D341Med (cell line): ENCODE measurements at places on chromosomes 5 and 9.

- no peak for DNase-seq
Observed at GRCh38 chr5:160269017-160269416, 39.7 kb downstream of the FABP6 start.

GRCh38 chr9:127786773-127787104 is 905 bp downstream of the CDK9 start:
- no peak for DNase-seq

GRCh38 chr9:104748359-104749031 is 1.0 kb downstream of the NIPSNAP3A start:
- peak; percentile 26 for DNase-seq

- DNase-seq: no peak
Observed at GRCh38 chr9:6955251-6955921, 197.6 kb downstream of the KDM4C start.

GRCh38 chr9:130186839-130187522 is 14.8 kb downstream of the NCS1 start:
- DNase-seq: no peak

DNA sequence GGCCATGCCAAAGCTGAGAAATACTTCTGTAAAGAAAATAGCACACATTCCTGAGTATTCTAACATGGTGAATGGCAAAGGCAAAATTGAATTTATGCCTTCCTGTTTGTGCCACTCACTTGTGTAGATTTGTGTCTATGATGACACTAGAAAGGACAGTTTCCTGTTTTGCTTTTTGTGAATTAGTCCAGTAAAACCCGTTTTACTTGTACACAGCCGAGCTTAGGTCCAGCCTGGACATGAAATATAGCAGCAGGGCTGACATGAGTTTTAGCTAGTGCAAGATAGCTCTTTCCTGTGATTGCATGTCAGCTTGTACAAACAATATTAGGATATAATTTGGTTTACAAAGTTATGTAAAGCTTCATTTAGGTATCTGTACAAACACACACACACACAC is 1891.7 kb upstream of the WWC1 start:
- no peak for DNase-seq

DNA sequence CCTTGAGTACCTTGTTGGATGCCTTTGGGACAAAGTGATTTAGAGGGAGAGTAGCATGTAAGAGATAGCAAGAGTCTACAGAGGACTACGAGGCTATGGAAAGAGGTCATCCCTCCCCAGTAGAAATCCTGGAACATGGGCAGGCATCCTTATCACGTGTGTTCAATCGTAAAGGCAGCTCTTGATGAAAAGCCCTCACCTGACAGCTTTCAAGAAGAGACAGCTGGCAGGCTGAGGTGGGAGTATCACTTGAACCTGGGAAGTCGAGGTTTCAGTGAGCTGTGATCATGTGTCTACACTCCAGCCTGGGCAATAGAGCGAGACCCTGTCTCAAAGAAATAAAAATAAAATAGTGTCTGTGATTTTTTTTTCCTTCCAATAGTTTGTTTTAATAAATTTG is 112.6 kb downstream of the PCSK5 start:
- DNase-seq: no peak
